Omental fat pad (tissue), 4 donors: ENCODE measurements at places on chromosomes 12 and 14. TPM values are rescaled to one million over a fixed set of nuclear protein-coding genes. Genes with fewer than 3 reads are reported as not detected.

CLEC7A gene
- total RNA-seq = 12.6 TPM

DNA sequence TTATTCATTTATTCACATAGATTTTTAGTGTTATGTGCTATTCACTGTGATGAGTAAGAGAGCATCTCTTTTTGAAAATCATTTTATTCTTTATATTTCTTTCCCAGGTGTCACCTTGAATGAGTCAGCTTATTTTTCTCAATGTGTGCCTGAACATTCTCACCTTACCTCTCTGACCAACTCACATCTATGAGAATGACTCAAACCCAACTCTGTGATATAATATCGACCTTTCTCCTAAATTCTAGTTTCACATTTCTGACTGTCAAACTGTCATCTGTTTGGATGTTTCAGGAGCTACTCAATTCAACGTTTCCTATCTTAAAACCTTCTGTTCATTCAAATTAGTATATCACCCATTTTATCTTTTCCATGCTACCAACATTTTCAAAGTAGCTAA lies 630.8 kb downstream of the RERGL start:
- no peak for DNase-seq

DNA sequence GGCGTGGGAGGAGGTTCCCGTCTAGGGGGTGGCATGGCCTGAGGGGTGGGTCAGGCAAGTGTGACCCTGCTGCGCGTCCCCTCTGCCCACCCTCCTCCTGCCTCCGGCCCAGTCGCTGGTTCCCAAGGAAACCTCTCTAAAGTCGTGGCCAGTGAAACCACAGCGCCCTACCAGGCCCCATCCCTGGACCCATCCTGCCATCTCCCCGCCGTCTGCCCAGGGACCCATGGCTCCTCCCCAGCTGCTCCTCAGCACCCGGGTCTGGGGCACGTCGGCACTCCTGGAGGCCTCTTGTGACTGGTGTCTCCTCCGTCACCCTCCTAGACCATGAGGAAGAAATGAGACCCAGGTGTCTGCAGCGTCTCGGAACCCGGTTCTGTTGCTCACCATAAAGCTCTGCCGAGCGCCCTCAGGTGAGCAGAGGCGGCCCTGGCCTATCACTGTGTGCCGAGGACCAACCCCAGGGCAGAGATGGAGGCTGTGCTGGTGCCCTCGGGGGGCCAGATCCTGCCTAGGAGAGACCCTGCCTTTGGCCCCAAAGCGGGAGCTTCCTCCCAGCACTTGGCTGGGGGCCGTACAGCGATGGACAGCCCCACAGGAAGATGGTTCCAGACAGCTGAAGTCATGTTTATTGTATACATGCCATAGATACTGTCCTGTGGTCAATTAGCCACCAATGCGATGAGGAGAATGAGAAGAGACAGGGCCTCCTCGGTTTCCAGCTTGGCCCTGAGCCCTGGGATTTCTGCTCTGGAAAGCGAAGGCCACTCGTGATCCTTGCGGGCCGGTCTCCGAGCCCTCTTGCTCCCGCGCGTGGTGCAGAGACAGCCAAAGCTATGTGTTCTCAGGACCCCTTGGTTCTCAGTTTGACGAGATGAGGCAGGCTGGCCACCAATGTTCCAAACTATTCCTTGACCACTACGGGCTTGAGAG lies 222.5 kb upstream of the RTL1 start:
- no peak for DNase-seq

- no peak for DNase-seq
Measured at GRCh38 chr14:54848910-54849309, 53.7 kb downstream of the GCH1 start.

DNA sequence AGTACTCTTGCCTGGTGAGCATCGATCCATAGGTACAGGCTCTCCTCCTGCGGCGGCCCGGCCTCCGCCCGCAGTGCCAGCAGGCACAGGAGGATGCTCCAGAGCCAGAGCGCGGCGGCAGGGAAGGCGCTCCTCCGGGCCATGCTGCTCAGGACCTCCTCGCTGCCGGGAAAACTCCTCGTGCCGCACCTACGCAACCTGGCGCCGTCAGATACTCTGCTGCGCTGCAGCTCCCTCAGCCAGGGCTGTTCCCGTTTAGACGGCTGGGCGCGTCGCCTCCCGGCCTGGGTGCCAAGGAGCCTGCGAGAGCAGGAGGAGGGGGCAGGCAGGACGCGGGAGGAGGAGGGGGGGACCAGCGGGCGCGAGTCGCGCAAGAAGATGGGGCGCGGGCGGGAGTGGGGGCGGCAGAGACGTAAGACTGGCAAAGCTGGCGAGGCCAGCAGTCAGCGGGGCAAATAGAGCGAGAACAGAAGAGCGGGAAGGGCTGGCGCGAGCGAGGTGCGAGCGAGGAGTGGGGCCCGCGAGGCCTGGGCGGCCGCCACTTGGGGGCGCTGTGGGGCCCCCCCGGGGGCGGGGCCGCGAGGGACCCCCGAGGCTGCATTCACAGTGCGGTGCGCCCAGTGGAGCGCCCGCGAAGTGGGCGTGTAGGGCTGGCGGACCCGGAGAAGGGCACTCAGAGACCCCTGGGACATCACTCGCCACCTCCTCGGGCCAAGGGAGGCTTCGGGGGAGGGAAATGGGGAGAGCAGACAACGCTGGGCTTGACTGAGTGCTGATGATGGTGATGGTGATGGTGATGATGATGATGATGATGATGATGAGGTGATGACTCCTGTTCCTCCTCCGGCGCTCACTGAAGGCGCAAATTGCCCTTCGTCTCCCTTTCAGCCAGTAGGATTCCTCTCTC lies at the start of gene WIF1:
Gene WIF1, minus strand, starts transcription at position 257 of the 907 bp plus-strand sequence. Its CDS starts 114 bp downstream, at position 143.
- DNase-seq = no peak

GRCh38 chr12:133221241-133221640 lies 14.4 kb downstream of the ANHX start:
- DNase-seq = no peak

- no peak for DNase-seq
Measured at GRCh38 chr14:71309756-71310155, 402.5 kb downstream of the PCNX1 start.

DNA sequence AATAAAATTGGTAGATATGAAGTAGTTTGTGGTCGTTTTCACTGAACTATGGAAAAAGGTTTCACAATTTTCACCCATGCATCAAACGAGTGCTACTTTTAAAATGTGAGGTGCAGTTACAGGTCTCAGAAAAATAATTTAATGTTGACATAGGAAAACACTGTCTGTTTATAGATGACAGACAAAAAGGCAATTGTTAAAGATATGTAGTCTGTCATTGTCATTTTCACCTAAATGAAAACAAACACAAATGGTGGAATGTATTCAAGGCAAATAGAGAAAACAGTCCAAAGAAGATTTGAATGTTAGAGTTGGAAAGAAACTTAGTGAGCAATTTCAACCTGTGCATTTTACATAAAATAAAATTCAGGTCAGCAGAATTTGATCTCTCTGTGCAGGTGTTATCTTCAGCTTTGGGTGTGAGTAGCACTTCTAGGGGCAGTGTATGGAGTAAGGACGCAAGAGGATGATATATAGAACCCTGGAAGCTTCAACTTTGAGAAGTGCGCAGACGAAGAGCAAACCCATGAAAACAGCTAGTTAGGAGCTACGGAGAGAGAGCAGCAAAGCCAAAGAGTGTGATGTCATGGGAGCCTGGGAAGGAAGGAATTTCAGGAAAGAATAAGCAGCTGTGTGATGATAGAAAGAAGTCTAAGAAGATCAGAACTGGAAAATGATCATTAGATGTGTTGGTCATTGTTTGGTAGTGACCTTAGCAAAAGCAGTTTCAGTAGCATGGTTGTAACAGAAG lies 6.2 kb downstream of the RERG start:
- no peak for DNase-seq

DNA sequence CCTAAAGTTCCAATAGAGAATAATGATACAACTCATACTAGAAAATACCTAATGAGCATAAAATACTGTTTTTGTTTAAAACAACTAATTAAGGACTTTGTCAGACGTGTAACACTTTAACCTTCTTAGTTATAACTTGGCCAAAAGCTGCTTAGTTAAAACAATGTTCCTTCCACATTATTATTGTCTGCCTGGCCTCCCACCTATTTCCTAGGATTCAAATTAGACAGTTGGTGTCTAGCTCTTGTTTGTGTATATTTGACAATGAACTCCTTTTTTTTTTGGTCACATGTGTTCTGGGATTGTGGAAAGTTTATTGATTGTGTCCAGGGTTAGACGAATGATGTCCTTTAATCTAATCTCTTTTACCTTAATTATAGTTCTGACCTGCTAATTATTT lies 67.6 kb upstream of the PSMA6 start:
- no peak for DNase-seq
